ENCODE measurements at places on chromosomes 11 and 22.

GRCh38 chr11:82176365-82176764, 557.3 kb downstream of the FAM181B start:
- no peak for DNase-seq

DNA sequence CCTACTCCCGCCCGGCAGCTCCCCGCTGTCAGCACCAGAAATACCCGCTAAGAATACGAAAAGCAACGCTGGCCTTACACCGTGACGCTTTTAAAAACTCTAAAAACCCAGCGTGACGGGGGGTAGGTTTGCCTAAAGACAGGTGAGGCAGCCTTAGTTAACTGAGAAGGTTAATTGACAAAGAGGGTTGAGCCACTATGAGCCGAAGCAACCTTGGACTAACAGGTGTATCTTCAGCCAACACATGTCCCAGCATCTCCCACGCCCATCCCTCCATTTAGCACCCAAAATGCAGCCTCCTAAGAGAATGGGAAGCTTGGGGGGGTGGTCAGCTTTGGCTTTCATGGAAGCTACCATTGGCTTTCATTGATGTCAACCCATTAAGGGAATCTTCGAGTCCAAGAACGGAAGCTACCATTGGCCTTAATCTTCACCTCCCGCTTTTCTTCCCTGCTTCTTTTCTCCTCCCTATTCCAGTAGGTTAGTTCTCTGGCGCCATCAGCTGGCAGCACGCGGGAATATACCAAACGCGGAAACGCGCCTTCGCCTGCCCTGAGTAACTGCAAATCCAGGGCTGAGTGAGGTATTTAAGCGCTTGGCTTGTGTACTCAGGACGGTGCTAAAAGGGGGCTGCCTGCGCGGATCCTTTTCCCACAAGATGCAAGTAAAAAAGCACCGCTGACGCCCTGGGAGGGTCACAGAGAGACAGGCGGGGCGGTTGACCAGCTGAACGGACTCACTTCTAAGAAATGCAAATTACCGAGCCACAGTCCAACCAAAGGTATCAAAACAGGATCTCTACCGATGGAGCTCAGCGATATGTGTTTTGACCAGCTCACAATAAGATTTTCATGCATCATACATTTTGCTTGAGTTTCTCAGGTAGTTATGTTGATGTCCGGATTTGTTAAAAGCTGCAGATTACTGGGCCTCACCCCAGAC, 38.5 kb upstream of the GLYATL1 start:
- DNase-seq = no peak

GRCh38 chr11:118899706-118900360, 16.1 kb downstream of the CXCR5 start:
- no peak for DNase-seq

GRCh38 chr11:71173709-71174108, 78.7 kb downstream of the SHANK2 start:
- no peak for DNase-seq

GRCh38 chr11:24478718-24479117, 18.1 kb upstream of the LUZP2 start:
- DNase-seq = no peak

GRCh38 chr11:45646275-45646927, 19.0 kb downstream of the CHST1 start:
- no peak for DNase-seq

GRCh38 chr11:134501406-134502152, 89.5 kb upstream of the B3GAT1 start:
- DNase-seq = no peak

DNA sequence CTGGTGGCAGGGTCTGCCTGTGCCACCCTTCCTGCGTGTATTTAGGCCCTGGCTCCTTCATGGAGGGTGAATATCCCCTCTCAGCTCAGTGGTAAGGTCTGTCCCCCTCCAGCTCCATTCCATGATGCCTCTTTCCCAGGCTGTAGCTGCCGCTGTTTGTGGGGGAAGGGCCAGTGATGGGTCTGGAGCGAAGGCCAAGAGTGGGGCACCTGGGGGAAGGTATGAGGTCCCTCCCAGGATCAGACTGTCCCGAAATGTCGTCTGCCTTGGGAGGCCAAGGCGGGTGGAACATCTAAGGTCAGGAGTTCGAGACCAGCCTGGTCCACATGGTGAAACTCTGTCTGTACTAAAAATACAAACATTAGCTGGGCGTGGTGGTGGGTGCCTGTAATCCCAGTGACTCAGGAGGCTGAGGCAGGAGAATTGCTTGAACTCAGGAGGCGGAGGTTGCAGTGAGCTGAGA, 1.1 kb downstream of the CD151 start:
- no peak for DNase-seq

- DNase-seq = no peak
These were observed 21.3 kb downstream of the ANKK1 start for GRCh38 chr11:113408887-113409286.

DNA sequence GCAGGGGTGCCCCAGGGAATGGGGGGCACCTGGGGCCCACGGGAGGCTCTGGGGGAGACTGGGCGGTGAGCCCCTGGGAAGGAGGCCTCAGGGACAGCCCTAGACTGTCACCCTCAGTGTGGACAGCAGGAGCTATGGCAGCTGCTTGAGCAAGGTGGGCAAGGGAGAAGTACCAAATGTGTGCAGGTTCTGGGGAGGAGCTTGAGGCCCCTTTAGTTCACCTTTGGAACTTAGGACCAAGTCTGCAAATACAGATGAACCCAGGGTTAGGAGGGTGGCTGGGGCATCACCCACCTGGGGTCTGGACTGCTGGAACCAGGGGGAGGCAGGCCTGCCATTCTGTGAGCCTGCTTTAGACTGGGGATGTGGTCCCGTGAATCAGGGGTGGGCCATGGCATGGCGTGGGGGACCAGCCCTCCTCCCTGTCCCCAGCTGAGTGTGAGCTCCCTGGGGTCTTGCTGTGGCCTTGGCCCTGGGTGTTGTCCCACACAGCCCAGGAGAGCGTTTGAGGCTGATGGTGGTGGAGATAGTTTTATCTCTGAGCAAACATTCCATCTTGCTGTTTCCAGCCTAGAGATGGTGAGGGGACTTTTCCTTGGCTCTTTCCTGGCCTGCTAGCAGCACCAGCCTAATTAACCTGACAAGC, 122.3 kb downstream of the KCNQ1 start:
- no peak for DNase-seq

DNA sequence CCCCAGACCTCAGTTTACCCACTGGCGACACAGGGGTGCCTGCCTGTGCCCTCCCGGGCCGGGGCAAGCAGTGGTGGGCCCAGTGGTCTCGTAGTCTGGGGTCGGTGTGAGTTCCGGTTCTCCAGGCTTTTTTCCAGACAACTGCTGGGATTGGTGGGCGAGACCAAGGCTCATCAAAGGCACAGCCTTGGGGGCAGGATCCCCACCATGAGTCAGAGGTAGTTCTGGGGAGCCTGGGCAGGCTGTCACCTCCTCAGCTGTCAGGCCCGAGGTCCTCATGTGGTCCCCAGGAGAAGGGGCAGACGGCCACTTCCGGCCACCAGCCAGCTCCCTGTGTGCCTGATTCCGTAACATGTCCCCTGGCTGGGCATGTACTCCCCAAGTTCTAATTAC, 827 bp upstream of the MUC2 start:
- DNase-seq = no peak

GRCh38 chr22:20429254-20430100, 8.1 kb downstream of the SCARF2 start:
- no peak for DNase-seq

GRCh38 chr11:112339566-112339965, 78.9 kb upstream of the PLET1 start:
- DNase-seq = no peak

GRCh38 chr11:78244546-78245255, 56.0 kb downstream of the USP35 start:
- DNase-seq = no peak

DNA sequence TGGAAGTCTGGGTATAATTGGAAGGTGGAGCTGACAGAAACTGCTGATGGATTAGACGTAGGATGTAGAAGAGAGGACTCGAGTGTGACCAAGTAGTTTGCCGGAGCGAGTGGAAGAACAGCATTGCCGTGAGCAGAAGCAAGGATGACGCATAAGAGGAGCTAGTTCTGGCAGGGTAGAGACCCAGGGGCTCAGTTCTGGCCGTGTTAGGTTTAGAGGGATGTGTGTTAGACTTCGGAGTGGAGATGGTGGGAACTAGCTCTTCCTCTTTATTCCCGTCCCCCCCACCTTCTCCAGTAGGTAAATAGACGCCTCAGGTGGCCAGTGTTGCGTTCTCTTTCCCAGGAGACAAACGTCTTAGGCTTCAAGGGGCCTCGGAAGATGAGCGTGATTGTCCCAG, 19.1 kb downstream of the TUB start:
- no peak for DNase-seq

- no peak for DNase-seq
These were observed 2.0 kb downstream of the GTF2H1 start for GRCh38 chr11:18324381-18324780.

DNA sequence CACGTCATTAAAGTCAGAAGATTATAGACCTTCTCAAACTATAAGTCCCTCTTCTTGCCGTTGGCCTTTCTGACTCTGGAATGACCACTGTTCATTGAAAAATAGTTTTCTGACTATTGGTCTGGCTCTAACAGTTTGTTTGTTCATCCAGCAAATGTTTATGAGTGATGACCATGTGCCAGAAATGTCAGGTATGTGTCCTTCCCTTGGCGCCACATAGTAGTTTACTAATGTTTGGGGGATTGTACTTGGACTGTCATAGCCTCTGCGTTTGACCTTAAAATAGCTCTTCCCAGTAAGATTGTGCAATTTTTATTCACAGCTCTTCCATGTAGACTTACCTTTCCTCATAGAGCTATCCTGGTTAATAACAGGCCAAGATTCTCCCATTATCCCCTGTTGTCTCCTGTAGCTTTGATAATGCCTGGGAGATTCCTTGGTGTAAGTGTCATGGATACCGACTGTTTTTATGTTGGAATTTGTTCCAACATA, 13.7 kb downstream of the MCAM start:
- no peak for DNase-seq

- DNase-seq = peak; percentile 63
These were observed 18.6 kb upstream of the SCARF2 start for GRCh38 chr22:20456064-20456721.

DNA sequence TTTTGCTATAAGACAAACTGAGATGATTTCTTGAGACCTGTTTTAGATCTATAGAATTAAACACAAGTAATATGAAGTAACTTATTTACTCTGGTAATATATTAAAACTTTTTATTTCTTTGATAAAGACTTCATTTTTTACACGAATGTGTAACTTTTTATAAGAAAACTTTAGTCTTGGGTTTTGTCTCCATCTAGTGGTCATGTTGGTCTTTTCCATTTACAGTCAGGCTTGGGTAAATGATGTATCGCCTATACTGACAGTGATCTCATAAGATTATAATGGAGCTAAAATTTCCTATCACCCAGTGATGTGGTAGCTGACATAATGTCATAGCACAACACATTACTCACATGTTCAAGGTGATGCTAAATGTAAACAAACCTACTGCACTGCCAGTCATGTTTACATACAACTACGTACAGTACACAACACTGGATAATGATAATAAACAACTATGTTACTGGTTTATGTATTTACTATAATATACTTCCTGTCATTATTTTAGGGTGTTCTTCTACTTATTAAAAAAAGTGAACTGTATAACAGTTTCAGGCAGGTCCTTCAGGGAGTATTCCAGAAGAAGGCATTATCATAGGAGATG, 7.5 kb upstream of the C11orf97 start:
- DNase-seq = no peak

DNA sequence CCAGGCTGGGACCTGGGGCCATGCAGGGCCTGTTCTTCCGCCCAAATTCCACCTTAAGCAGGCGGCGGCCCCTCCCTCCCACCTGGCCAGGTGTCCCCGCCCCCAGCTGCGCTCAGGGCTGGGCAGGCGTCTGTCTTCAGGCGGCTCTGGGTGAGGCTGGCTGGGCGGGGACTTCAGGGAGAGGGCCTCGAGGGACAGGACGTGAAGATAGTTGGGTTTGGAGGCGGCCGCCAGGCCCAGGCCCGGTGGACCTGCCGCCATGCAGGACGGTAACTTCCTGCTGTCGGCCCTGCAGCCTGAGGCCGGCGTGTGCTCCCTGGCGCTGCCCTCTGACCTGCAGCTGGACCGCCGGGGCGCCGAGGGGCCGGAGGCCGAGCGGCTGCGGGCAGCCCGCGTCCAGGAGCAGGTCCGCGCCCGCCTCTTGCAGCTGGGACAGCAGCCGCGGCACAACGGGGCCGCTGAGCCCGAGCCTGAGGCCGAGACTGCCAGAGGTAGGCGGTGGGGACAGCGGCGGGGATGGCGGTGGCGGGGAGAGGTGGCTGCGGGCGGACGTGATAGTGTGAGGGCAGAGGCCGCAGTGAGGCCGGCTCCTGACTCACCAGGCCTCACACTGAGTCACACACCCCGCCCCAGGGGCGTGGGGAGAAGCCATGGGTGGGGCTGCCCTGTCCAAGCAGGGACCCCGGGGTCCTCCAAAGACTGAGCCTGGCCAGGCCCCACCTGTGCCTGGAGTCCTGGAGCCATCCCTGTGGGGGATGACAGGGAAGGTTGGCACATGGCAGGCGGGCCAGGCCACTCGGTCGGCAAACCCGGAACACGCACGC, at the start of gene PKP3:
PKP3 (plus strand) TSS at position 176 of the 824 bp plus-strand sequence; CDS start at position 260, 84 bp downstream.
- DNase-seq = no peak

GRCh38 chr11:59144096-59144495, 1.4 kb downstream of the FAM111A start:
- no peak for DNase-seq

DNA sequence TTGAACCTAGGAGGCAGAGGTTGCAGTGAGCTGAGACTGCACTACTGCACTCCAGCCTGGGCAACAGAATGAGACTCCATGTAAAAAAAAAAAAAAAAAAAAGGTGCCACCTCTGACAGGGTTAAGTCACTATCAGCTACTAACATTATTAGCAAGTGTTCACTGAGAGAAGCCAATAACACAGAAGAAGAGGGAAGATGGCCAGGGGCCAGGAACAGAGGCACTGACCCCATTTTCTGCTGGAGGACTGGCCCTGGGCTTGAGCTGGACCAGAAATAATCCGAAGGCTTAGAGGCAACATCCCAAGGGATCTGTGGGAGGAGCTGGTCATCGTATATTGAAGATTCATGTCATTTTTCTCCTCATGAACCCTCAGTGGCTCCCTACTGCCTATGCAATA, 5.0 kb downstream of the SLC5A1 start:
- DNase-seq = no peak

- DNase-seq = peak; percentile 54
These were observed 179.0 kb downstream of the GRM5 start for GRCh38 chr11:88886796-88887195.

- DNase-seq = no peak
These were observed 87.5 kb downstream of the TP53I11 start for GRCh38 chr11:44863231-44863630.

DNA sequence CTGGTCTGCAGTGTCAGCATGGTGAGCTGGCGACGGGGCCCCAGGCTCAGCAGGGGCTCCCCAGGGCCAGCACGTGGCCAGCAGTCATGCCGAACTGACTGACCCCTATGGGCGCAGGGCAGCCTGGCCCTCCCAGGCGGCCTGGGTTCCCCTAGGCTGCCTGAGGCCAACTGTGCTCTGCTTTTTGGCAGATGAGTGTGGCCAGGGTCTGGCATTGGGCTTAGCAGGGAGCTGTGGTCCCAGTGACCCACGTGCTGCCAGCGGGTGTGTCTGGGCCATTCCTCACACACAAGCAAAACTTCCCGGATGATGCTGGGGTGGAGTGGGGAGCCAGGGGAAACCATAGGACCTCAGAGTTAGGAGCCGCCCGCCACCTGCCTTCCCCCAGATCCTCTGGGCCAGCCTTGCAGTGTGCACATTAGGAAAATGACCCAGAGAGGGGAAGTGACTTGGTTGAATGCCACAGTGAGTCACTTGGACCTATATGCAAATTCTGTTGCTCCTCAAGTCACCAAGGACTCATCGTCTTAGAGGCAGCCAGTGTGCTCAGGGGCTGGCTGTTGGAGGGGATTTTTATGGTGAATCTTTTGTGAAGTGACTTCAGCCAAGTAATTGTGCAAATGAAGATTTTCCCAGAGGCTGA, 6.5 kb downstream of the ADORA2A start:
- DNase-seq = no peak

- no peak for DNase-seq
These were observed 34.4 kb downstream of the RELT start for GRCh38 chr11:73410627-73411026.
